ENCODE measurements at places on chromosomes 7 and 10.

DNA sequence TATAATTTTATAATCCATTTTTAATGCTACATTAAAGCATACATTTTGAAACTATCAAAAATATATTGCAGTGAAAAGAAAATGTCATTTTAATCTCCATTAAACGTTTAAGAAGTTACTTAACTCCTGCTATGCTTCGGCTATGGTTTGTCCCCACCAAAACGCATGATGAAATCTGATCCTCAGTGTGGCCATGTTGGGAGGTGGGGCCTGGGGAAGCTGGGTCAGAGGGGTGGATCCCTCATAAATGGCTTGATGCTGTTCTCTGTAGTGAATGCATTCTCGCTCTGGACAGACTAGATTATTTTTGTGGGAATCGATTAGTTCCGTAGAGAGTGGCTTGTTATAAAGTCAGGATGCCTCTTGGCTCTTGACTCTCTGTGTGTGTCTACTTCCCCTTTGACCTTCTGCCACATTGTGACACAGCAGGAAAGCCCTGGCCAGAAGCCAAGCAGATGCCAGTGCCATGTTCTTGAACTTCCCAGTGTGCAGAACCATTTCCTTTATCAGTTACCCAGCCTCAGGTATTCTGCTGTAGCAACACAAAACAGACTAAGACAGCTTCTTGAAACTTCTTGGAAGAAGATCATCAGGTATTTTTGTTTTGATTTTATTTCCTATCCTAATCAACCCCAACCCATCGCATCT is 77.8 kb downstream of the TCERG1L start:
- no peak for DNase-seq

DNA sequence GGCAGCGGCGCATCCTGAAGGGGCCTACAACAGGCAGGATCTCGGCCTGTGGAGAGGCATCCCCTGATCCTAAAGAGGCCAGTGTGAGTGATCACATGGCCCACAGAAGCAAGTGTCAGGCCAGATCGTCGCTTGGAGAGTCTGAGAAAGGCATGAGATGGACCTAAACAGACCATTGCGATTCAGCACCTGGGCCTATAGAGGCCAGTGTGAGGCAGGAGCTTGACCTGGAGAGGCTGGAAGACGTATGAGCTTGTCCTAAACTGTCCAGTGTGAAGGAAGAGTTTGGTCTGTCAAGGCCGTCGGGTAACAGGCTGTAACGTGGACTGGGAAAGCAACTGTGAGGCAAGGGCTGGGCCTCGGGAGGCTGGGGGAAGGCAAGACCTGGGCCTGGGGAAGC is 172.6 kb downstream of the TPST1 start:
- no peak for DNase-seq

- no peak for DNase-seq
These were observed 156.3 kb downstream of the PTPRN2 start for GRCh38 chr7:158431055-158431940.

GRCh38 chr10:80453056-80453841 is 861 bp upstream of the TSPAN14 start:
- peak; percentile 88 for DNase-seq

GRCh38 chr7:40777730-40778312 is 643.0 kb downstream of the SUGCT start:
- DNase-seq = no peak

GRCh38 chr7:115379321-115379720 is 457.4 kb downstream of the MDFIC start:
- DNase-seq = no peak

- DNase-seq = peak; percentile 60
These were observed 117.7 kb upstream of the LANCL2 start for GRCh38 chr7:55247428-55247827.

DNA sequence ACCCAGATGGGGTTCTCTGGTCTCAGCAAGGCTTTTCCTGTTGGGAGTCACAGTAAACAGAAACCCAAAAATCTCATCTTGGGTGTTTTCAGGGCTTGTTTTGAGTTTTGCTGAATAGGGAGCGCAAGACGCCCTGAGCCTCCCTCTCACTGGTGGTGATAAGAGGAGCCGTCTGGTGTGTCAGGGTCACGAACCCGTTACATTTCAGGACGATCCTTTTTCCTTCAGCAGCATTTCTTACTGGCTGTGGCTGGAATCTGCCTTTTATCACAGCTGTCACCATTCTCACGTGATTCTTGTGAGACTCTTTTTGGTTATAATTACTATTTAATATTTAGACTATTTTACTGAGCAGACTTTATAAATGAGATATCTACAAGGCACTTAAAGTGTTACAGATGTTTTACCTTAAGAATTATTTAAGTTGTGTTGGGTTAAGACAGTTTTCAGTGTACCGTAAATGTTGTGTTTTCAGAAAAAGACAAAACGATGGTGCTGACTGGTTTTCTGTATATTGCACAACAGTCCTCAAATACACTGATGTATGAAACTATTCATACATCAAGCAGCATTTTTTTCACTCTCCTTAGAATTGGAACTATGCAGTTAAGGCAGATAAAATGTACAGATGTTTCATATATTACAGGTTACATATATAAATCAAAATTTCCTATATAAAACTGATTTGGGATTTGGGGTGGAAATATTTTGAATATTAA is 2.2 kb upstream of the GET4 start:
- DNase-seq = no peak

GRCh38 chr10:132193907-132194552 is 7.3 kb downstream of the DPYSL4 start:
- DNase-seq = no peak

Data from eye (tissue), 1 donor.